Colonic mucosa (tissue), 4 donors: ENCODE measurements at places on chromosomes 12 and 14. TPM values are rescaled to one million over a fixed set of nuclear protein-coding genes. Genes with fewer than 3 reads are reported as not detected.

ENDOU gene
- not detected for total RNA-seq

PIWIL1 gene
- total RNA-seq = not detected

OR10G2 gene
- total RNA-seq = not detected

RNASE2 gene
- total RNA-seq = not detected

CCDC196 gene
- total RNA-seq = 0.82 TPM

SALL2 gene
- 1.7 TPM for total RNA-seq

PALS1 gene
- total RNA-seq = 35.5 TPM

DNA sequence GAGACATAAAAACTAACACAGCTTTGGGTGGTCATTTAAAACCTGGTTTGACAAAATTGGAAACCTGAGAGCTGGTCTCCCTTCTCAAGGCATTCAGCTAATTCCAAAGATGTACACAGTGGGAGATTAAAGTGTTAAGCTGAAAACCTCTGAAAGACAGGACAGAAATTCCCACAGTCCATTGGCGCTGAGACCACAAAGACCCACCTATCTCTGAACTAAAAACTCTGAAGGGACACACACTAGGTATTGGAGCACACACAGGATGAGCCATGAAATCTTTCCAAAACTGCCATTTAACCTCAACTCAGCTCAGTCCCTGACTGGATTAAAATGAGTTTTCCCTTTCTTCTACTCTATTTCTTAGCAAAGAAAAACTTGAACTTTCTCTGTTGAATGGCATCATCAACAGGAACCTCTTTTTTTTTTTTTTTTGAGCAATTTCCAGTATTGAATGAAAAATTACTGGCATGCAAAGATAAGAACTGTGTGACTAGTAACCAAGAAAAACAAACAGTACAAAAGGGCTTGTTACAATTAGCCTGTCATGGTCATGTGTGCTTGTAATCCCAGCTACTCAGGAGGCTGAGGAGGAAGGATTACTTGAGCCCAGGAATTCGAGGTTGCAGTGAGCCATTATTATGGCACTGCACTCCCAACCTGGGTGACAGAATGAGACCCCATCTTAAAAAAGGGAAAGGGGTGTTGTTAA is 82.4 kb downstream of the IPO8 start:
- H3K36me3 ChIP-seq = no peaks in the 10 kb centered on the region
- DNase-seq = no peak
- no peaks in the 10 kb centered on the region for H3K27me3 ChIP-seq
- H3K27ac ChIP-seq = no peak overlapping the region

GRCh38 chr12:121773011-121773777 is 20.3 kb downstream of the RHOF start:
- no peaks in the 10 kb centered on the region for H3K36me3 ChIP-seq
- no peak overlapping the region for H3K27ac ChIP-seq
- H3K4me3 ChIP-seq = no peak overlapping the region
- peaks cover 4% of the 10 kb centered on the region for H3K4me1 ChIP-seq
- peak; percentile 76 for DNase-seq

- H3K27me3 ChIP-seq = no peaks in the 10 kb centered on the region
- DNase-seq = no peak
- H3K27ac ChIP-seq = no peak overlapping the region
- no peak overlapping the region for H3K4me3 ChIP-seq
- peaks cover 4% of the 10 kb centered on the region for H3K36me3 ChIP-seq
- H3K4me1 ChIP-seq = no peaks in the 10 kb centered on the region
Measured at GRCh38 chr12:77031745-77032144, 33.6 kb downstream of the E2F7 start.

- no peak overlapping the region for H3K4me3 ChIP-seq
- no peak overlapping the region for H3K27ac ChIP-seq
- H3K27me3 ChIP-seq = no peaks in the 10 kb centered on the region
- no peaks in the 10 kb centered on the region for H3K36me3 ChIP-seq
- DNase-seq = no peak
Measured at GRCh38 chr12:124650912-124651311, 83.5 kb upstream of the NCOR2 start.

GRCh38 chr14:103113774-103114173 is 9.5 kb upstream of the TNFAIP2 start:
- H3K27ac ChIP-seq = no peak overlapping the region
- no peaks in the 10 kb centered on the region for H3K27me3 ChIP-seq
- H3K36me3 ChIP-seq = no peaks in the 10 kb centered on the region
- DNase-seq = no peak
- H3K4me3 ChIP-seq = no peak overlapping the region
- H3K4me1 ChIP-seq = peaks cover 9% of the 10 kb centered on the region

GRCh38 chr14:68513838-68514607 is 278.8 kb downstream of the ZFP36L1 start:
- no peaks in the 10 kb centered on the region for H3K27me3 ChIP-seq
- DNase-seq = no peak
- H3K4me1 ChIP-seq = peaks cover 4% of the 10 kb centered on the region
- no peak overlapping the region for H3K27ac ChIP-seq
- H3K4me3 ChIP-seq = no peak overlapping the region

GRCh38 chr14:94501588-94502516 is 7.4 kb downstream of the SERPINA12 start:
- no peaks in the 10 kb centered on the region for H3K27me3 ChIP-seq
- no peak overlapping the region for H3K4me3 ChIP-seq
- H3K4me1 ChIP-seq = no peaks in the 10 kb centered on the region

GRCh38 chr12:2212537-2212936 is 159.8 kb downstream of the CACNA1C start:
- no peak overlapping the region for H3K4me3 ChIP-seq
- DNase-seq = no peak
- no peaks in the 10 kb centered on the region for H3K4me1 ChIP-seq
- no peak overlapping the region for H3K27ac ChIP-seq
- no peaks in the 10 kb centered on the region for H3K27me3 ChIP-seq

DNA sequence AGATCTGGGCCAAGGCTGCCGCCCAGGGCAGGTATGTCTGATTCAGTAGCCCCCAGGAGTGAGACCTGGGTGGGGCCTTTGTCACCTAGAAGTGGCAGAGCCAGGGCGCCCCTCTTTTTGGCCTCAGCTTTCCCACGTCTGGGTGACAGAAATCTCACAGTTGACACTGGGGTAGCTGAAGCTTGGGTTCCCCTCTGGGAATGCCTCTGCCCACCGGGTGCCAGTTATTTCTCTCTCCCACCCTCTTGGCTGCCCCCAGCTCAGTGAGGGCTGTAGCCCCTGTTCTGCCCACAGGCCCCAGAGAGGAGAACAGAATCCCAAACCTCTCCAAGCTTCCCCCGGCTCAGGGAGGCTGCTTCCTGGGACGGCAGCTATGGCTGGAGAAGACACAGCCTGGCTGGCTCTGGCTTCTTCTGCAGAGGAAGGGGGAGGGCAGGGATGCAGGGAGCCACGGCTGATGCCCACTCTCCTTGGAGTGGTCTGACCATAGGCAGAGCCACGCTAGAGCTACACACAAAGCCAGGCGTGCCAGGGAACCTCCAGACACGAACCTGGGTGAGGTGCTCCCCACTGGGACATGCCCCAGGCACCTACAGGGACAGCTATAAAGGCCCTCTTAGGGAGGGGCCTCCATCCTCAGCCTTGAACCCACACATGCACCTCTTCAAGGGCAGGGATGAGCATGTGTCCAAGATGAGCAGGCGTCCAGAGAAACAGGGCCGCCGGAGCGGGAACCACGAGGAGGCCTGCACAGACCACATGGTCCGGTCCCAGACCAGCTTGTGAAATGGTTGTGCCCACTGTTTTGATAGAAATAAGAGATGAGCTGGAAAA is 51.7 kb downstream of the BEGAIN start:
- peaks cover 8% of the 10 kb centered on the region for H3K4me1 ChIP-seq
- H3K27me3 ChIP-seq = no peaks in the 10 kb centered on the region
- no peak overlapping the region for H3K4me3 ChIP-seq
- no peak overlapping the region for H3K27ac ChIP-seq
- H3K36me3 ChIP-seq = no peaks in the 10 kb centered on the region

GRCh38 chr12:51662728-51663154 is 71.7 kb downstream of the SCN8A start:
- no peaks in the 10 kb centered on the region for H3K4me1 ChIP-seq
- no peaks in the 10 kb centered on the region for H3K36me3 ChIP-seq
- peak; percentile 25 for DNase-seq

GRCh38 chr14:92759300-92759678 is 10.9 kb upstream of the LGMN start:
- DNase-seq = peak; percentile 44
- H3K36me3 ChIP-seq = no peaks in the 10 kb centered on the region
- no peak overlapping the region for H3K27ac ChIP-seq
- no peaks in the 10 kb centered on the region for H3K4me1 ChIP-seq
- H3K4me3 ChIP-seq = no peak overlapping the region

GRCh38 chr14:45287610-45288009 is 34.6 kb upstream of the MIS18BP1 start:
- H3K4me1 ChIP-seq = no peaks in the 10 kb centered on the region
- no peak overlapping the region for H3K27ac ChIP-seq
- DNase-seq = no peak
- no peaks in the 10 kb centered on the region for H3K36me3 ChIP-seq
- no peaks in the 10 kb centered on the region for H3K27me3 ChIP-seq
